ENCODE measurements at places on chromosomes 4 and X. TPM values are rescaled to one million over a fixed set of nuclear protein-coding genes. Genes with fewer than 3 reads are reported as not detected.

DNA sequence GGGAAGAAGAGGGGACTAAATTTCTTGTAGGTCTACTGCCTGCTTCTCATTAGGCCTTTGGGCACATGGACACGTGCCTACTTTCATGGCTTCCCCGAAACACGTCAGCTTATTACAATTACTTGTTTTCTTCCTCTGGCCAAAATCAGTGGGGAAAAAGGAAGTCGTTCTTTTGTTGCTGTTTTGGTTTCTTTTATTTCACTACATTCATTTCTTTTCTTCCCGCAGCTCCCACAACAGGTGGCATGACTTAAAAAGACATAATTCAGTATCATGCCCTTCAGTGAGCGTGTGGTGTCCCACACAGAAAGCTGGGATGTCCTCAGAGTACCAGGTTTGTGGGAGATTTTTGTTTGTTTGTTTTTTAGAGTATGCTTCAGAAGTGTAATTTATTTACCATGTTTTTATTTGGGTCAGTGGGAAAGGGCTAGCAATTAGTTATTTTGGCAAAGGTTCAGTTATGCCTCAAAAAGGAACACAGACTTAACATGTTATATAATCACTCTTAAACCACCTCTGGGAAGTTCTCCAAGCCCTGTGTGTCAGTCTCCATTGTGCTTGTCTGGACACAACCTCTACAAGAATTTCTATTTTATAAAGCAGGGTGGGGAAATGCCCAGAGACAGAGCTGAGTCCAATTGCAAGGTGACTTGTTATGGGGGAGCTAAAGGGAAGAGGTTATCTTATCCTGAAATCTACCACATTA, 44.2 kb upstream of the SPRY1 start:
- DNase-seq = no peak

DNA sequence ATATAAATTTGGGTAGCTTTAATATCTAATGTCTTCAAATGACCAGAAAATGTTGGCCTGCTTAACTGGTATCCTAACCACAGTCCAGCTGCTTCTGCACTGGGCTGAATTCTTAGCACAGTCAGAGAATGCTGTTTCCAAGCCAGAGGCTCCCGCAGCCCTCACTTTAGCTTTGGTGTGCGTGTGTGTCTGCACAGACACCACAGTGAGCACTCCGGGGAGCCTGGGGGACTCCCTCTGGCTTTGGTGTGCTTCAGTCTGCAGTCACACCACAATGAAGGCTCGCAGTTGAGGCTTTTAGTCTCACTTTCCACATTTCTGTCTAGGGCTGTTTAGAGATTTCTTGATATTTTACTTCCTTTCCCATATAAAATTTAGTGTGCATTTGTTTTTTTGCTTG, 53.6 kb downstream of the APOO start:
- DNase-seq = no peak

GRCh38 chr4:182826391-182826790, 90.8 kb downstream of the DCTD start:
- peak; percentile 52 for DNase-seq

GRCh38 chrX:15749642-15750610, 11.9 kb downstream of the CA5B start:
- DNase-seq = no peak

DNA sequence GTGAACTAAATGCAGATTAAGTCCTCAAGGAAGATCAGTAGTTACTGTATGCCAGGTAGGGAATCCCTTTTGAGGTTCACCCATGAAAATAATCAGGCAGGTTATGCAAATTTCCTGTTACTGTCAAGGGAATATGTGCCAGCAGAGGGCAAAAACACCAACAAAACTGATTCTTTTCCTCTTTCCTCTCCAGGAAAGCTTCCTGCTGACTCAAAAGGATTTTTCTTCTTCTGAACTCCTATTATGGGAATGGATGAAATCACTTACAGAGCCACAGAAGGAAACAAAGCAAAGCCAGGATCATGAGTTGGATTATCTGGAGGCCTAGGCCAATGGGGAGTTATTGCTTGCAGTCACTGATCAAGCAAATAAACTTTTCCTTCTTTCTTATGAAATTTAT, 49.7 kb downstream of the TMPRSS11F start:
- no peak for DNase-seq

- DNase-seq = no peak
Measured at GRCh38 chr4:16636912-16637630, 261.4 kb downstream of the LDB2 start.

ACE2 gene
- 56.8 TPM for polyA plus RNA-seq
